ENCODE measurements at places on chromosomes 5 and 9. TPM values are rescaled to one million over a fixed set of nuclear protein-coding genes. Genes with fewer than 3 reads are reported as not detected.

- DNase-seq: no peak
Measured at GRCh38 chr9:1434052-1434767, 384.1 kb downstream of the DMRT2 start.

DNA sequence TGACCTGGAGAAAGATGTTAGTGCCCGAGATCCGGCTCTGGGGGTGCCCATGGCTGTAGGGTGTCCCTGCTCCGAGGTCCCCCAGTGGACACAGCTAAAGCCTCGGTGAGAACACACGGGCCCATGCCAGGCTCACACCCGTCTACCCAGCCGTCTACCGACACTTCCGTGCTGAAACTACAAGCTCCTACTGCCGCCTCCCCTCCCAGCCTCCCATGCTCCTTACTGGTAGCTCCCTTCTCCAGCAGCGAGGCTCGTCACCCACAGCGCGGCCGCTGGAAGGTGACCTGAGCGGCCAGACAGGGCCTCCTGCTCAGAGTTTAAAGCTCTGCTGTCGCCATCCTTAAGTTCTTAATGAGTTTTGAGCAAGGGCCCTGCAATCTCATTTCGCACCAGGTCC lies 33.2 kb upstream of the CLPTM1L start:
- DNase-seq: no peak

- peak; percentile 95 for DNase-seq
Measured at GRCh38 chr5:41156739-41157138, 56.6 kb downstream of the C6 start.

DNA sequence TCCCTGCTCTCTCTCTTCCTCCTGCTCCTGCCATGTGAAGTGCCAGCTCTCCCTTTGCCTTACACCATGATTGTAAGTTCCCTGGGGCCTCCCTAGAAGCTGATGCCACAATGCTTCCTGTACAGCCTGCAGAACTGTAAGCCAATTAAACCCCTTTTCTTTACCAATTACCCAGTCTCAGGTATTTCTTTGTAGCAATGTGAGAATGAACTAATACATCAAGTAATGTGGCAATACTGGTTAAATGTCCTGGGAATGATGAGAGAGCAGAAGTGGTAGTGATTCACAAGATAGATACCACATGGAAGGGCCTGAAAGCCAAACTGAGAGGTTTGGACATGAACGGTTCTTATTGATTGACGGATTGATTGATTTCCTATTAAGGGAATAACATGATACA lies 62.6 kb upstream of the IL12B start:
- DNase-seq: no peak

DNA sequence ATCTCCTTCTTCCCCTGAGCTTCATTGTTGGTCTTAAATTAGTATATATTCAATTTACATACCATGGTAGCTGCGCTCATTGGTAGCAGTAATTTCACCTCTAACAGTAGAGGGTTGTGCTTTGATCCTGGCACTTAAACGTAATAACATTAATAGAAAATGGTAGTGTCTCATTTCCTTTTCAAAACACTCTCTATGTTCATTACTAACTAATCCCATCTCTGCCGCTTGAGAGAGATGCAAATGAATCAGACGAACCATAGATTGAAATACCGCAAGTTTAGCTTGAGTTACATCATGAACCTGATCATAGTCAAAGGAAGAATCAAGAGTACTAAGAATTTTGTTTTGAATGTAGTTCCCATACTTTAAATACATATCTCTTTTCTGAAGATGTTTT lies 2.2 kb downstream of the THBS4 start:
- no peak for DNase-seq

GRCh38 chr9:6024035-6024554 lies 8.7 kb upstream of the RANBP6 start:
- peak; percentile 4 for DNase-seq

DNA sequence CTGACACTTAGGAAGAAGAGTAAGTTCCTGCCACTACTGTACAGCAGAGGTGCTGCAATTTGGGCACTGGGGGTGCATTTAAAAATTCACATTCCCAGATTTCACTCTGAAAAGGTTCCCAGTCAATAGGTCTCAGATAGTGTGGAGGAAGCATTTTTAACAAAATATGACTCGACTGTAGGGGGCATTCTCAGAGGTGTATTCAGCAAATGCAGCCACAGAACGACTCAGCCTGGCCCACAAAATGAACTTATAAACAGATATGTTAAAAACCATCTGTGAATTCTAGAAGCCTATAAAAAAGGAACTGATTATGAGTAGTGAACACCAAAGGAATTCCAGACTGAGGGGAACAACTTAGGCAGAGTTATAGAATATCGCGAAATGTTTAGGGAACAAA lies 31.1 kb downstream of the MLLT3 start:
- DNase-seq: no peak

OGN gene
- 1.2 TPM for polyA plus RNA-seq

GGTA1 gene
- polyA plus RNA-seq: not detected

All from fibroblast of lung (primary cell).